ENCODE measurements at places on chromosomes 6 and 20. TPM values are rescaled to one million over a fixed set of nuclear protein-coding genes. Genes with fewer than 3 reads are reported as not detected.
A peak's percentile ranks its signal among the peaks of the same experiment; 100 is the strongest.

MUCL3 gene
- under 0.01 TPM for total RNA-seq

DNA sequence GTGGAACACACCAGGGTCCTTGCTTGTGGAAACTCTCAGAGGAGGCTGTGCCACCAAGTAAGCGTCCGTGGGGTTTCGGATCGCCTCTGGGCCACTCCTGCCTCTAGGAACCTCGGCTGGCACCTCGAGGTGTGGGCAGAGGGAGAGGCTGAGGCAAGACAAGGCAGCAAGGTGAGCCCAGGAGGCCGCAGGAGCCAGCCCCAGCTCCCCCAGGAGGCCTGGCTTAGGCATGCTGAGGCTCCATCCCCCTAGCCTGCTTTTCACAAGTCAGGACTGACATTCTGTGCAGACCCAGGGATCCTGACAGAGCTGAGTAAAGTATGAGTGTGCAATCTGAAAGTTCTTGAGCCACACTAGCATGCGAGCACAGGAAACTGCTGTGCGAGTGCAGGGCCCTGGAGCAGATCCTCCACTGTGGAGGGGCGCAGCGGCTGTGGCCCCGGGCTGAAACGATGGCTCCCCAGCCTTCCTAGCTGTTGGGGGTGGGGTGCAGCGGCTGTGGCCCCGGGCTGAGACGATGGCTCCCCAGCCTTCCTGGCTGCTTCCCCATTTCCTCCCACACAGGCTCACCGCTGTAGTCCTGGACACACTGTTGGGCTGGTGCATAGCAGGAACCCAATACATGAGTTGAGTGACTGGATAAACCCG lies 75.2 kb upstream of the CD93 start:
- no peaks in the 10 kb centered on the region for H3K4me1 ChIP-seq
- DNase-seq = no peak
- H3K36me3 ChIP-seq = no peaks in the 10 kb centered on the region
- no peak overlapping the region for H3K27ac ChIP-seq
- H3K27me3 ChIP-seq = no peaks in the 10 kb centered on the region

GRCh38 chr20:50211091-50211490 lies 20.5 kb downstream of the CEBPB start:
- H3K4me1 ChIP-seq = peaks cover 33% of the 10 kb centered on the region
- peak overlapping the region; percentile 79 for H3K27ac ChIP-seq
- H3K4me3 ChIP-seq = no peak overlapping the region
- H3K27me3 ChIP-seq = no peaks in the 10 kb centered on the region
- no peaks in the 10 kb centered on the region for H3K36me3 ChIP-seq

DNA sequence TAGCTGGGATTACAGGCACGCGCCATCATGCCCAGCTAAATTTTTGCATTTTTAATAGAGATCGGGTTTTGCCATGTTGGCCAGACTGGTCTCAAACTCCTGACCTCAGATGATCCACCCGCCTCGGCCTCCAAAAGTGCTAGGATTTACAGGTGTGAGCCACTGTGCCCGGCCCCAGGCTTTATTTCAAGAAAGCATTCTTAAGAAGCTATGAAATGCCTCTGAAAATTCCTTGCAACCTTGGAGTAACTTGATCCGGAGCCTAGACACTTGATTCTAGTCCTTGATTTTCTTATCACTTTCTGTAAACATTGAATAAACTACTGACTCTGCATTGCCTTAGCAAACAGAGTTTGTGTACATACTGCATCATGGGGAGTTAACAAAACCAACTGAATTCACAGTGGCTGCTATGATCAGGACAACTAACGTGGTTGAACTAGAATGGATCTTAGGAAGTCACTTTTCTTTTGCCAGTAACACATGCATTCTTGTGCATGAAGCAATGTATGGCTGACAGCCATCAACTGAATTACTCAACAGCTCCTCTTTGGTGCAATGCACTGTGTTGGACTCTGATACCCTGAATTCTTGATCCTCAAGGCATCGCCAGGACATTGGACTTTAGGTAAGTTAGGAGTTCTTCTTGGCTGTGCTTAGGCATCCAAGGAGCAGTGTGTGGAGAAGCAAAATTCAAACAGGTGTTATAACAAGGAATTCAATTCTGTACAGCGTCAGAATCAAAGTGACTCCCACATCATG lies 102.8 kb upstream of the TMEM170B start:
- no peaks in the 10 kb centered on the region for H3K27me3 ChIP-seq
- H3K4me1 ChIP-seq = peaks cover 20% of the 10 kb centered on the region
- DNase-seq = peak; percentile 39

DNA sequence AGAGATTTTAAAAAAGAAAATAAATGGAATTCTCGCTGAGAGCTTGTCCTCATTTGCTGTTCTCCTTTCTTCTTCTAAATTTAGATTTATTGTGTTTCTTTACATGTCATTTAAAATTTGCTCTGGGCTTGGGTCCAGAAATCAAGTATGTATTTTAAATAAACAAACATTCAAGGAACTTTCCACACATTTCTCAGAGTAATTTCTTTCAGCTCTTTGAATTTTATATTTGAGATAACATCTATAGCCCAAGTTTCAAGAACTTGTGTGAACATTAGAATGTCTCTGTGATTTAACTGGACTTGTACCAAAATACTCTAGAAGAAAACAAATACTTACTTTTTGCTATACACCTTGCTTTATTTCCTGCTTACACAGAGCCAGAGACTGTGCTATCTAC lies 192.3 kb downstream of the TMEM200A start:
- no peaks in the 10 kb centered on the region for H3K36me3 ChIP-seq
- DNase-seq = no peak
- H3K27me3 ChIP-seq = no peaks in the 10 kb centered on the region
- no peak overlapping the region for H3K27ac ChIP-seq

Data from body of pancreas (tissue), 4 donors.